Activated CD4-positive, alpha-beta T cell treated with anti-CD3 and anti-CD28 coated beads for 24 hours (primary cell): ENCODE measurements at places on chromosomes 1 and 21.

DNA sequence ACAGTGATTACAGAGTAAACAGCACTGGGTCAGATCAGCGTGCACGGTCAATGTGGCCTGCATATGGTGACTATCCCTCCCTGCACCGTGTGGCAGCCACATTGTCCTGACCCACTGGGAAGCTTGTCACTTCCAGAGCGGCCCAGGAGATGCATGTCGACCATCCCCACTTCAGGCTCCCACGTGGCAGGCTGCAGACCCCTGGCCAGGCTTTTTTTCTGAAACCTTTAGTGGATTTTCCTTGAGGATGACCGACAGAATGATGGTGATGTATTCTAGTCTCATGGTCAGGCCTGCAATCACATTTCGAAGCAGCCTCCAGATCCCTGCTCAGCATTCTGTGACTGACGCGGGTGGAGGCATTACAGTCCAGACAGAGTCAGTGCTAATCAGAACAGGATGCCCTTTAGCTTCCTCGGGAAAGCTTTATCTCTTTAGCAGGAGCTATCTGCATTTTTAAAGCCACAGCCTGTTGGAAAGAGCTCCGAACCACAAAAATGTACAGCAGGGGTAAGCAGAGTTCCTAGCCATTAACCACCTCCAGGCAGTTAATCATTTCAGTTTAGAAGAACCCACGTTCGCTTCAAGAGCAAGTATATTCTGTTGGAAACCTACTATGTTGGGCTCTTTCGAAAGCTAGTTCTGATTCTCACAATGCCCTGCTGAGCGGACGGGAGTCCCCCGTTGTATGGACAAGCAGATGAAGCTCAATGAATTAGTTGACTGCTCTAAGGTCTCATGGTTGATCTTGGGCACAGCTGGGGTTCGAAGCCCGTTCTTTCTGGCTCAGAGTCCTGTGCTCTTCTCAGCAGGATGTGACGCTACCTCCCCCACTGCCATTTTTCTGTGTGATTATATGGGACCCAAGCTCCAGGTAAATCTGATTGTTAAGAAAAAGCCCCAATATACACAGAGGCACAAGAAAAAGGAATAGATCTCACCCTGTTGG is 56.5 kb downstream of the IRF2BP2 start:
- no peak for DNase-seq

DNA sequence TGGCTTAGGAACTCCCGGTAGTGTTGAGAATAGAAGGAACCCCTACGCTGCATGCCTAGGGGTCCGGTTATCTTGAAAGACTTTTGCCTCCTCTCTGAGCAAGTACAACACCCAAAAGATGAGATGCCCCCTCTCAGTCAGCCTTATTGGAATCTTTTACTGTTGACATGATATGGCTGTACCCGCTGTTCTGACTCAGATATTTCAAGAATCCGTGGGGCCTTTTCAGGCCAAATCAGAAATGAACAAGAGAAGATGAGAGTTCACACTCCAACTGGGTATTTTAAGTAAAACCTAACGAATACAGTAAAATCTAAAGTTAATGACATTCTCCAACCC is 164.2 kb downstream of the PPIAL4G start:
- no peak for DNase-seq

DNA sequence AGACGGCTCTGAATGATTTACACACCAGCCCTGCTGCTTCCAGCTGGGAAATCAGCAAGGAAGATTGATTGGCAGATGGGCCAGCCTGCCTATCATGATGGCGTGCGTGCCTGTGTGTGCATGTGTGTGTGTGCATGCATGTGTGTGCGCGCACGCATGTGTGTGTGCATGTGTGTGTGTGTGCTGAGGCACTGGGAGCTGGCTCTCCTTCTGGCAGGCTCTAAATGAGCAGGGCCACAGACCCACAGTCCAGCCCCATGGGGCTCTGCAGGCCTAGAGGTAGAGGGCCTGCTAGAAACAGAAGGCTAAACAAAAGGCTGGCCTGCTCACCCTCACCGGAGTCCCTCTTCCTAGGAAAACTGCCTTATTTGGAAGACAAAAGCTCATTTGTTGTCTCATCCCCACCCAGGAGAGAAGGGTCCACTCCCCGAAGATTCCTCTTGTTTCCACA is 6.0 kb downstream of the KLHDC8A start:
- no peak for DNase-seq

- no peak for DNase-seq
These were observed 16.3 kb upstream of the ERVH48-1 start for GRCh38 chr21:42941696-42942085.

GRCh38 chr1:54976747-54977146 is 3.7 kb upstream of the TMEM61 start:
- no peak for DNase-seq

DNA sequence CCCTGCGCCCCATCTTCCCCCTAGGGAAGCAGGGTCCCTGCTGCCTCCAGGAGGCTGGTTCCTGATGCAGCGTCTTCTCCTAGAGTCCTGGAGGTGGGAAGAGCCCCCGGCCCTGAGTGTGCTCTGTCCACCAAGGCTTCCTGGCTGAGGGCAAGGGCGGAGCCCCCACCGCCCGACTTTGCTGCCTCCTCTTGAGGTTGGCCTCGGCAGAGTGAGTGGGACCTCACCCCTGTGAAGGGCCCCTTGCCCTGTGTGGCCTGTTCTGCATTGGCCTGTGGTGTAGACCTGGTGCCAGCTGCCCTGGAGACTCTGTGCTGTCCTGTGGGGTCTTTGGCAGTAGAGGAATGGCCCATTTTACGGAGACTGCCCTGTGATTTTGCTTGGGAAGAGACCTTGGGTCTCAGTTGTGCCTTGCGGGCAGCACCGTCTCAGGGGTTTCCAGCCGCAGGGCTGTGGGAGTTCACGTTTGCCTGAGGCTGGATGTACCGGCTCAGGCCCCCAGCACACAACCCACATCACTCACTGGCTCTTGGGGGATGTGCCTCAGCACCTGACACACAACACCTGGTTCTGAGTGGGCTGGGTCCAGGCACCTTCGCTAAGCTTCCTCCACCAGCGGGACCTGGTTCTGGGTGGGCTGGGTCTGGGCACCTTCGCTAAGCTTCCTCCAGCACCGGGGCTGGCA is 73.6 kb downstream of the SKI start:
- DNase-seq, result no peak

DNA sequence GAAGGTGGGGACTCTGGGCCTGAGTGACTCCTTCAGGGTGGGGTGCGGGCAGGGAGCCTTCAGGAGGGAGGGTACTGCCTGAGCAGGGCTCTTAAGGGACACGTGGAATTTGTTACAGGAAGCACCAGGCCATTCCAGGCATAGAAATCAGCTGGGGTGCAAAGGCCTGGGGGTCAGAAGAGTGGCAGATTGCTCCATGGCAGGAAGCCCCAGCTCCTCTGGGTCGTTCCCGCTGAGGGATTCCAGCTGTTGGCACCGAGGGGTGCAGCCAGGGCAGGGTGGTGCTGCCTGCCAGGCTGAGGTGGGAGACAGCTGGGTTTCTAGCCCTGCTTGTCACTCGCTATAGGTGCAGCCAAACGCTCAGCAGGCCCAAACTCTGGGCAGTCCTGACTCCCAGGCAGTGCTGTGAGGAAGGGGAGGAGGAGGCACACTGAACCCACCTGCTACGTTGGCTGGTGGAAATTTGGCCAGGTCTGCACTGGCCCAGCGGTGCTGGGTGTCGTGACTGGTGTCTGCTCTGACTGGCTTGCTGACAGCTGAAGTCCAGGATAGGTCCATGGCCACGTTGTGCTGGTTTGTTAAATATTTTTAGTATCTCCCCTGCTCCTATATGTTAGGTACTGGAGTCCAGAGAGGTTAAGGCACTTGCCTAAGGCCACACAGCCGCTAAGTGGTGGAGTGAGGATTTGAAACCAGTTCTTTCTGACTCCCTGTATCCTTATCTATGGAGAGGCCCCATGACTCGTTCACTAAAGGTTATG is 19.3 kb downstream of the TNFRSF1B start:
- no peak for DNase-seq

- DNase-seq, result no peak
These were observed 675.1 kb upstream of the CXADR start for GRCh38 chr21:16837721-16838120.

GRCh38 chr1:209657918-209658317 is 5.7 kb upstream of the LAMB3 start:
- no peak for DNase-seq

- no peak for DNase-seq
These were observed 165.4 kb downstream of the PLXNA2 start for GRCh38 chr1:208078752-208079151.

GRCh38 chr1:69858534-69858933 is 290.8 kb downstream of the LRRC7 start:
- DNase-seq, result no peak

GRCh38 chr1:202615501-202616354 is 94.5 kb downstream of the SYT2 start:
- DNase-seq, result no peak

- DNase-seq, result no peak
These were observed 143.6 kb upstream of the RAB4A start for GRCh38 chr1:229127301-229127700.

DNA sequence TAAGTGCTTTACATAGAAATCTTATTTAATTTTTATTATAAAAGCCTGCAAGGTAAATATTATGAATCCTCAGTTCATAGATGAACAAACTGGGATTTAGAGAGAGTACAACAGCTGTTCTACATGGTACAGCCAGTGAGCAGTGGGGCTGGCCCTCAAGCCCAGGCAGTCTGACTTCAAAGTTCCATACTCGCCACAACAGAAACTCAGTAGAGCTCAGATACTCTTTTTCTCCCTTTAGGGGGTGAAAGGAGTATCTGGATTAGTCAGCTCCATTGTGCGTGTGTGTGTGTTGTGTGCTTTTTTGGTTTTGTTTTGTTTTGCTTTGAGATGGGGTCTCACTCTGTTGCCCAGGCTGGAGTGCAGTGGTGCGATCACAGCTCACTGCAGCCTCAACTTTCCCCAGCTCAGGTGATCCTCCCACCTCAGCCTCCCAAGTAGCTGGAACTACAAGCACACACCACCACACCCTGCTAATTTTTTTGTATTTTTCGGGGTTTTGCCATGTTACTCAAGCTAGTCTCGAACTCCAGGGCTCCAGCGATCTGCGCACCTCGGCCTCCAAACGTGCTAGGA is 378.5 kb downstream of the SMYD3 start:
- no peak for DNase-seq

GRCh38 chr21:45219517-45219916 is 68.2 kb downstream of the POFUT2 start:
- DNase-seq, result no peak

GRCh38 chr21:35520856-35521255 is 471.8 kb upstream of the RUNX1 start:
- DNase-seq, result no peak

GRCh38 chr1:192602757-192603156 is 27.2 kb downstream of the RGS1 start:
- no peak for DNase-seq

- DNase-seq, result no peak
These were observed 6.8 kb downstream of the HAO2 start for GRCh38 chr1:119375366-119375765.

DNA sequence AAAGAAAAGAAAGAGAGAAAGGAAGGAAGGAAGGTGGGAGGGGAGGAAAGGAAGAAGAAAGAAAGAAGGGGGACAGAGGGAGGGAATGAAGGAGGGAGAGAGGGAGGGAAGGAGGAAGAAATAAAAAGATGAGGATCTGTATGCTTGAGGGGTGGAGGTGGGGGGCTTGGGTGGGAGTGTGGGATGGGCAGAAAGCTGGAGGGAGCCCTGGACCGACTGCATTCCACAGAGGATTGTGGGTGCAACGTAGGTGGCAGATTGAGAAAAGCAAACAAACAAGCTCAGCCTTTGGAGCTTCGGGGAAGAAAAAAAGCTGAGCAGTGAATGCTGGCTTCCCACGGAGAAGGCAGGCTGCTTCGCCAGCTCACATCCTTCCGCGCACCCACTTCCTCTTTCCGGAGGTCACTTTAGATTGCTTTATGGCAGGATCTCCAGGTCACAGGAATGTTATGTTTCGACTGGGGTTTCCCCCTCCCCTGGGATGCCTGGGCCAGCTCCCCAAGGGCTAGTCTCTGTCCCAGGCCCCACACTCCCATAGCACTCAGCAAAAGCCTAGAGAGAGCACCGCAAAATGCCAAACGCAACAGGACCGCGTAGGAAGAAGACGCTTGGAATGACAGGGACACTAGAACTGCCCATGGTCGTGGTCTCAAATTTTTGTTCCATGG is 20.7 kb upstream of the LGALS8 start:
- DNase-seq, result no peak

DNA sequence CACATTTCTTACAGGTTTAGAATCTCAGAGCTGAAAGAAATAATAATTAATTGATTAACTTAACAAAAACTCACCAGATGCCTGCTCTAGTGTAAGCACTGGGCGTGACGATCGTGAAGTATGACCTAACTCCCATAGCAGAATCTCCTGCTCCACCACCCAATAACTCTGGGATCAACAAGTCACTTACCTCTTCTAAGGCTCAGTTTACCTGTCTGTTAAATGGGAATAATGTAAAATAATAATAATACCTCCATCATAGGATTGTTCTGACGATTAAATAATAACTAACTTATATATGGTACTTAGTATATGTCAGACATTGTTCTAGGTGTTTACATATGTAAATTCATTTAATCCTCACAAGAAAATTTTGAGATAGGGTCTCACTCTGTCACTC is 24.6 kb downstream of the COA7 start:
- no peak for DNase-seq

GRCh38 chr1:183635099-183635605 is 431 bp downstream of the ARPC5 start:
- DNase-seq, result no peak
